ENCODE measurements at places on chromosomes 1 and 21.
A peak's percentile ranks its signal among the peaks of the same experiment; 100 is the strongest.

- no peak for DNase-seq
Measured at GRCh38 chr1:156511644-156512043, 11.1 kb upstream of the MEF2D start.

GRCh38 chr1:224592636-224593582, 23.2 kb upstream of the CNIH3 start:
- peak; percentile 73 for DNase-seq

DNA sequence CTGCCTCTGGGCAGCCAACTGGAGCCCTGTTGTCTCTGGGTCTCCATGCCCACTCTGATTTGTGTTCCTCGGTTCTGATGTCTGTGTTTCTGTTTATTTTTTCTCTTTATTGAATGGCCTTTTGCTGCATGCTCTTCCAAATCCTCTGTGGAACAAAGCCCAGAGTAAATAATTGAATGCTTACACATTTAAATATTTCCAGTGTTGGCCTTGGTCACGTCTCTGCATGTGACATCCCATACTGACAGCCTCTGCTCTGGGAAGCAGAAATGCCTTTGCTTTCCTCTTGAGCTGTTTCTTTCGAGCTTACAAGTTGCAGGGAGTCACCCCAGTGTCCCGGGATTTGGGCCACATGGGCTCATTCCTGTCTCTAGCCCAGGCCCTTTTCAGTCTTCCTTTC, 267.9 kb downstream of the PTPRU start:
- DNase-seq = no peak

DNA sequence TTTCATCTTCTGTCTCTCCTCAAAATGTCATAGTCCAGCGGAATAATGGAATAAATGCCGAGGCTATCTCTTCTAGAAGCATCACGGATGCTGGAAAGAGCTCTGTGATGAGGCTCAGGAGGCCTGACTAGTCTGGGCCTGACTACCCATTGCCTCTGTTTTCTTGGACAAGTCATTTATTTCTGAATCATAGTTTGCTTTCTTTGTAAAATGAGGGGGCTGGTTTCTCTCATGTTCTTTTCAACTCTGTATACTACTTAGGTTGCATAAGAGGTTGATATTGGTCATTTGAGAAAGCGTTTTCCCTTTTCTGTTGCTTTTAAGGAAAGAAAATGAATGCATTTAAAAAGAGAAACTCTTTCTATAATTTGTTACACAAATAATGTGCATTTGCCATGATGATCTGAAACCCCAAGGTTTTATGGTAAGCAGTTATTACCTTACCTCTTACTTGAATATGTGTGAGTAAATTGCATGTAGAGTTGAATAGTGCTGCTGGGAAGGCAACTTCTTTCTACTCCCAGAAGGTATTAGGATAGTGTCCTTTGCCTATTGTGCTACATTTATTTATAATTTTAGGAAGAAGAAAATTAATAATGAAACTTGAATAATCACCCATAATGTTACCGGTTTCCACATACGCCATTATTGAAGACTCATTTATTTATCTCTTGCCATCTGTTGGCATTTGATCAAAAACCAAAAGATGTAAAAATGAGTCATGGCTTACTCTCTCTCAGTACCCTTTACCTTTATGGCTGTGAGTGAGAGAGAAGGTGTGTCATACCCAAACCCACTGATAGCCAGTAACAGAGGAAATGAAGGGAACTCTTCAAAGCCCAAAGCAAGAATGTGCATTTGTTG, 179.1 kb downstream of the FASLG start:
- no peak for DNase-seq

DNA sequence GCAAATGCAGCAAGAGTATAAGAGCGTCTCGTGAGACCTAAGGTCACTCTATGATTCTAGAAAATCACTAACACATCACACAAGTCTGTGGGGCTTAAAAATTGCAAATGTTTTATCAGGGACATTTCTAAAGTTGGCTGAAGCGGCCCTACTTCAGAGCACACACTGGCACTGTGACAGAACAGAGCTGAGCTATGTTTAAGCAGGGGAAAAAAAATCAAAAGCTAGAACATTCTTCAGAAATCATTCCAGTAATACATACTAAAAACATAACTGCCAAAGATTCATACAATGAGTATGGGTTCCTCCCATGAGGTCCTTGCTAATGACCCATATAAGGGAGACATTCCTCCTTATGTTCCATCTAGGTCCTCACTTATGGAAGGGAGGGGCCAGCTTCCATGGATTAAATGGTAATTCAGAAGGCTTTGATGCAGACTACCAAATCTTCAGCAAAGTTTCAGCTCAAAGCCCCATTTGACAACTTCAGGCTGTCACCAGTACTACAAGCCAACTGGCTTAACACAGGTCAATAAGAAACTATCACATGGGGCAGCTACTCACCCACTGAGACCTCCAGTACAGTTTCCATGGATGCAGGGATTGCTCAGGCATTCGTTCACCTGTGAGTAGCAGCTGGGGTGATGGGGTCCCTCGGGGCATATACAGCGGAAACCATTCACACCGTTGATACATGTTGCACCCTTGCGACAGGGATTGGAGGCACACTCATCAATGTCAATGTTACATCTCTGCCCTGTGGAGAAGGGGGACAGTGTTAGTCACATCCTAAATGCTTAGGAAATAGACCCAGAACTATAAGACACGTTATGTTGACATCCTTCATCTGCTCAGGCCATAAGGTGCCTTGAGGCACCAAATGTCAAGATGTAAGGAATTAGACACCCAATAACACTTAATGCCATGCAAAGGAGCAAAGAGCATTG, 58.4 kb upstream of the ADAM30 start:
- DNase-seq = no peak

- no peak for DNase-seq
Measured at GRCh38 chr1:51736702-51737101, 119.8 kb downstream of the OSBPL9 start.

DNA sequence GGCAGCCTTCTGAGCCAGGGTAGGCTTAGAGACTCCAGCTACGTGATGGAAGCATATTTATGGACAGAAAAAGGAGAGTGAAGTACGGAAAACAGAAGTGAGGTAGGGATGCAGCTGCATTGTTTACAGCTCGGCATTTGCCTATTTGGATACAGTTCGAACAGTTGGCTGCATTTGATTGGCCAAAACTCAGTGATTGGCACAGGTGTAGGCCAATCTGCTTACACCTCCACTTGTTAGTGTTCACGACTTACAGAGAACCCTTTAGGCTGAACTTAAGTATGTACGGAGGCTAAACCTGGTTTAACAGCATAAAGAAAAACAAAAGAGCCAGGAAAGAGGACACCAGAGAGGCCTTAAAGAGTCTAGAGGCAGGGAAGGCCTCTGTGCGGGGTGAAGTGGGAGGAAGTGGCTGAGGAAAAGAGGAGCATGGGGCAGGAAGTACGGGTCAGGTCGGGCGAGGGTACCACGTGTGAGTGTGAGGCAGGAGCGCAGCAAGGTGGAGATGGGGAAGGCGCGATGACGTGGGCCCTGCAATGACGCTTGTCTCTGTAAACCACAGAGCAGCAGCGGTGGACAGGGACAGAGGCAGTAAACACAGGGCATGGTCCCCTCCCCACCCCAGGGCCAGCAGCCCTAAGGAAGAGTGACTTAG, 32.0 kb downstream of the RSPH1 start:
- peak; percentile 50 for DNase-seq

DNA sequence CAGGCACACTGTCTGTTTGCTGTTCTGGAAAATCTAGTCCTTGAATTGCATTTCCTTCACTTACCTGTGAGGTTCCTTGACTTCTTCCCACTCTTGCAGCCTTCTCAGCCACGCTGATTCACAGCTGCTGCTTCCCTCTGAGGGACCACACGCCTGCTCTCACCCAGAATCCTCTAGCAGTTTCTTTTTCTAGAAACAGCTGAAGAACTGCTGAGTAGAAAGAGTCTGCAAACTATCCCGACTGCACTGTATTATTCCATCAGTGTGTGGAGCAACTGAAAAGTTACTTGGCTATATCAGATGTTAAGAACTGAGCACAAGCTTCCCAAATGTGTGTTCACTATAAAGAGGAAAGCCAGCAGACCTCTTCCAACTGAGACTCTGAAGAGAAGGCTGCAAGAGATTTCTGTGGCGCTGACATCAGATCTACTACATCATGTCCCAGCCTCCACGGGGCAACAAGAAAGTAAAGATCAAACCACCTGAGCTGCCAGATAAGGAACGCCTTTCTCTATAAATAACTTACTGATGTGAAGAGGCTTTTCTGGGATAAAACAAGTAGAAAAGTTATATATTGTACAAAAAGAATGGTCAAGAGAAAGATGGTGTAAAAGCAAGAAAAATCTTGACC, 226.6 kb downstream of the RERE start:
- peak; percentile 23 for DNase-seq

DNA sequence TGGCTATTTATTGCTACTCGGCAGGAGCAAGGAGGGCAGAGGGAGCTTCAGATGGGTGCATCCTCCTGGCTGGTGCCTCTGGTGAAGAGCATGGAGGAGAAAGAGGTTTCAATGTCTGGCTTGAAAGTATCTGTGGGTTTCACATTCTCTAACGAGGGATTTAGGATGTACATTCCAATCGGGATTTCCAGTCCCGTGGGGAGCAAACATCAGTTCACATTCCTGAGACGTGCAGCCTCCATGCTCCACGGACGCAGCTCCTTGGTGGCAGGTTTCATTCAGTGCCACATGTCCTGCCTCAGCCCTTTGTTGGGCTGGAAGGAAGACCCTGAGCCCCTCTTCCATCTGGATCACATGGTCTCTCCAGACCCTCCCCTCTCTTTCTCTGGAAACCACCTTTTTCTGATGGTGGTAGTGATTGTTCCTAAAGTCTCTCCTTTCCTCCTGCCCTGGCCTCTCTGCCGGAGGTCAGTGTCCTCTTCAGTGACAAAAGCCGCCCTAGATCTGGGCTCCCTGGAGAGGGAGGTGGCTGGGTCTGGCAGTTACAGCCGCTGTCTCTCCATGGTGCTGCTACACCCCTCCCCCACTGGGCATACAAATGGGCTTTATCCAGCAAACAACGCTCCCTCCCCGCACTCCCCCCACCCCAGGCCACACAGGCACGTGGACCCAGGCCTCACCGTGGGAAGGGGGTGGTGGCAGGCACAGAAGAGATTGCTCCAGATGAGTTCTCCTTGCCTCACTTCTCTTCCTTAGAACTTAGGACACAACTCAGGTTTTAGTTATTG, 826 bp upstream of the CA14 start:
- no peak for DNase-seq

DNA sequence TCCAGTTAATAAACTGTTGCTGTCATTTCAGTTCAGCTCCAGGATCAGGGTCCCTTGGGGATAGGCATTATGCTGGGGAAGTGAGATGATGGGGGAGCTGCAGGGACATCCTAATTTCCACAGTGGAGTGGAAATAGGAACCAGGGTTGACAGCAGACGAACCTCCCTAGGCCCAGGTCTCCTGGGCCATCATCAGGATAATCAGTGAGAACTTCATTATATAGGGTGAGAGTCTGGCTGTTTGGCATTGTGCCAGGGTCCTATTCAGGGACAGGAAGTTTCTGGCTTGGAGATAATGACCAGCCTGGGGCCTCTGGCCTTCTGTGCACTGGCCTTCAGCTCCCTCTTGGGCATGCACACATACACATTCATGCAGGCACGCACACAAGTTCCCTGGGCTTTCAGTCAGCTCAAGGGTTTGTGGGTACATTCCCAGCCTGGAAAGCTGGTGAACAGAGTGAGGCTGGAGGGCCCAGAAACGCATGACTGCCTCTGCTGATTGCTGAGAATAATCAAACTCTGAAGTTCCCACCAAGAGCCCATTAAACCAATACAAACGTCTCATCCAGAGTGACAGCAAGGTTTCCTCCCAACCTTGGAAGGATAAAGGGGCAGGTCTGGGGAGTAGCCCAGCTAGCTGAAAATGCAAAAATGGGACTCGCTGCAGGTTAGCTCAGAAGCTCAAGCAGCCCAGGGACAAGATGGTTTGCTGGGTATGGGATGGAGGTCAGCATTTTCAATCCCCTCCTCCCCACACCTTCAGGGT, 13.9 kb upstream of the LRIG2 start:
- DNase-seq = peak; percentile 22

DNA sequence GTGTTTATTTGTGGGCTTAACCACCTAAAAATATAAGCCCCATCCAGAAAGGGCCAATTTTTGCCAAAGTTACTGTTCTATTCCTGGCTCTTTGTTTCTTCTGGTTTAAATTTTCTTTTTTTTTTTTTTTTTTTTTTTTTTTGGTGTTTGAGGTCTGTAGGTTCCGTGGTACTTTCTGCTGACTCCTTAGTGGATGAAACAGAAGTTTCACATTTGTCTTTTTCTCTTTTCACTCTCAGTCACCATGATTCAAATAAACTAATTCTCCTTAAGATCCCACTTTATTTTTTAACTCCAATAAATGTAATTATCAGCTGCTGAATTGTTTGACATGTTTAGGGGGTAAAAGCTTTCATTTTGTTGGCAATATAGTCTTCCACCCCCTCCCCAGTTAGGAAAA, 322.3 kb downstream of the CHRM3 start:
- DNase-seq = no peak

Measured in femur (tissue), 1 donor.